ENCODE measurements at places on chromosomes 6 and 20. TPM values are rescaled to one million over a fixed set of nuclear protein-coding genes. Genes with fewer than 3 reads are reported as not detected.

The PREP gene
- 48.8 TPM for polyA plus RNA-seq

The PSORS1C1 gene
- 7.8 TPM for polyA plus RNA-seq

The PRR18 gene
- 0.68 TPM for polyA plus RNA-seq

GRCh38 chr6:154071711-154072110 lies 32.7 kb downstream of the OPRM1 start:
- no peak for DNase-seq
- no peaks in the 10 kb centered on the region for H3K27me3 ChIP-seq
- H3K4me1 ChIP-seq = no peaks in the 10 kb centered on the region

DNA sequence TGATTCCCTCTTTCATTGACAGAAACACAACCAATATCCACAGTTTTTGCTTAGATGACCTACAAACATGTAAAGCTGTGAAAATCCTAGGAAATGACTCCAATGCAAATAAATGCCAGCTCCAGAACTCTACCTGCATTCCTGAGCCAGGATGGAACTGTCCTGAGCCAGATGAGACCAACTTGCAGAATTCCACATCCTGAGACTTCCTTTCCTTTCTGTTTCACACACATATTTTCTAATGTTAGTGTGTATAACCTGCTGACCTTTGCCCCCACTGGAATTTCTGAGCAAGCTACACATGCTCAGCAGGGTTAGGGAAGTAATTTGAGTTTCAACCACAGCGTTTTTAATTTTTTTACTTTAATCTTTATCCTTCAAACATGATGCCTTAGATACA lies 69.6 kb upstream of the ADGRF1 start:
- no peaks in the 10 kb centered on the region for H3K4me1 ChIP-seq
- no peaks in the 10 kb centered on the region for H3K27me3 ChIP-seq
- DNase-seq = peak; percentile 77

DNA sequence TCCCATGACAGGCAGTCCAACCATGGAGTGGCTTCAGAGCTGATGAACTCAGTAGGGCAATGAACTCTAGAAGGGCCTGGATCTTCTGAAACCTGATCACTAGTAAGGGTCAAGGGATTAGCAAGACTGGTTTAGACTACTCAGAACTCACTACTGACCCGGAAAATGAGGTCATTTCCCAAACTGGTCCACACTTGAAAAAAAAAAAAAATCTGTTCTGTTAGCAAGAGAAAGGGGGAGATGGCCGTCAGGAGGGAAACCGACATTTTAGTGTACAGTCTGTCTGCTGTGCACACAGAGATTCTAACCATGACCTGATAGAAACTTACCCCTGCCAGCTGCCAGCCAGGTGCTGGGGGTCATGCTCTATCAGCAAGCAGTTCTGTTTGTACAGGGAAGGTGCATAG lies 262.4 kb upstream of the AGPAT4 start:
- no peak overlapping the region for H3K4me3 ChIP-seq
- H3K27ac ChIP-seq = no peak overlapping the region
- H3K27me3 ChIP-seq = no peaks in the 10 kb centered on the region
- no peak for DNase-seq

GRCh38 chr6:170203212-170203611 lies 87.7 kb downstream of the DLL1 start:
- H3K36me3 ChIP-seq = no peaks in the 10 kb centered on the region
- H3K4me3 ChIP-seq = no peak overlapping the region
- no peaks in the 10 kb centered on the region for H3K27me3 ChIP-seq
- H3K4me1 ChIP-seq = no peaks in the 10 kb centered on the region

DNA sequence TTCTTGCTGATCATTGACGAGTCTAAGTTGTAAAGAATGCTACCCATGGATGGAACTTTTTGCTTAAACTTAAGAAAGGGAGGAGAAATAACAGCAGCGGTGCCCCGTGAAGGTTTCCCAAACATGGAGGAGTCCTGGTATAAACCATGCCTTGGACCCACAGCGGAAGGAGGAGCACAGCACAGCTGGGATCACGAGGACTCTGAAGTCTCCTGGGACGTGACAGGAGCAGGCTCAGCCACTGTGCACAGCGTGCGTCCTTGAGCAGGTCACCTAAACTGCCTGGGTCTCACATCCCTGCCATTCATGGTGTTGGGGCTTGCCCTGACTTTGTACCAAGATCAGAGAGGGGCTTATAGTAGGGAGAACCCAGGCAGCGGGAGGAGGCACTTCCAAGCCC lies 56.1 kb upstream of the UNC93A start:
- H3K36me3 ChIP-seq = no peaks in the 10 kb centered on the region
- peaks cover 30% of the 10 kb centered on the region for H3K4me1 ChIP-seq
- no peaks in the 10 kb centered on the region for H3K27me3 ChIP-seq
- H3K27ac ChIP-seq = no peak overlapping the region
- H3K4me3 ChIP-seq = no peak overlapping the region

DNA sequence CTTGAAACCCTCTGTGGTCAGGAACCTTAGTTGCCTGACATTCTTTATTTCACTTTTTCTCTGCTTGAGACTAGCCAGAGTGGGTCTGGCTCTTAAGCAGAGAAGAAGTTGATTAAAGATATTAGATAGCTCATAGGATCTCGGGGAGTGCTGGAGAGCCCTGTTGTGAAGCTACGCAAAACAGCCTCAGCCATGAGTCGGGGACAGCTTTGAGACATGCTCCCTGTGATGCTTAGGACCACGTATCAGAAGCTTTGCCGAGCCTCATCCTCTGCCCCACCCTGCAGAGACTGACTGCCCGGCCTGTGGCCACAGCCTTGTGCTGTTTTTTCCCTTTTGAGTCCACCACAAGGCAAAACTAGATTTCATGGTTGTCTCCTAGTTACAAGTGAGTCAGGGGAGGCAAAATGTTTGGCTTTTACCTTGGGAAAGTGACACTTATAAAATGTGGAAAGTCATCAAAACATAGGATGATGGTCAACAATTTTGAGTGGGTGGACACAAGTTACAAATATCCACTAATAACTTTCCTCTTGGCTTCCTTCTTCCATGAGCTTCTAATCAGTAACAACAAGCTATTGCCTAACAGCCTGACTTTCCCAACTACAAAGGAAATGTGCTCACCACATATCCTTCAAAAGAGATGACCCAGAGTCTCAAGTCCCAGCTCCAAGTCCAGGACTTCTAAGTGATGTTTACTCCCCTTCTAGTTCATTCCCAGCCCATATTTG lies 108.4 kb downstream of the JAG1 start:
- peak overlapping the region; percentile 17 for H3K27ac ChIP-seq
- no peaks in the 10 kb centered on the region for H3K4me1 ChIP-seq
- no peak overlapping the region for H3K4me3 ChIP-seq

GRCh38 chr6:63742060-63742459 lies 106.5 kb downstream of the PHF3 start:
- no peak overlapping the region for H3K4me3 ChIP-seq
- no peak overlapping the region for H3K27ac ChIP-seq
- peak; percentile 19 for DNase-seq
- H3K27me3 ChIP-seq = no peaks in the 10 kb centered on the region
- H3K36me3 ChIP-seq = no peaks in the 10 kb centered on the region
- no peaks in the 10 kb centered on the region for H3K4me1 ChIP-seq

- H3K4me3 ChIP-seq = no peak overlapping the region
- H3K4me1 ChIP-seq = no peaks in the 10 kb centered on the region
- no peak for DNase-seq
- no peaks in the 10 kb centered on the region for H3K36me3 ChIP-seq
- no peaks in the 10 kb centered on the region for H3K27me3 ChIP-seq
Observed at GRCh38 chr20:14744723-14745122, 407.3 kb upstream of the FLRT3 start.

GRCh38 chr6:33156561-33156960 lies 35.7 kb downstream of the COL11A2 start:
- peaks cover 6% of the 10 kb centered on the region for H3K4me1 ChIP-seq
- H3K27ac ChIP-seq = no peak overlapping the region
- H3K27me3 ChIP-seq = no peaks in the 10 kb centered on the region

DNA sequence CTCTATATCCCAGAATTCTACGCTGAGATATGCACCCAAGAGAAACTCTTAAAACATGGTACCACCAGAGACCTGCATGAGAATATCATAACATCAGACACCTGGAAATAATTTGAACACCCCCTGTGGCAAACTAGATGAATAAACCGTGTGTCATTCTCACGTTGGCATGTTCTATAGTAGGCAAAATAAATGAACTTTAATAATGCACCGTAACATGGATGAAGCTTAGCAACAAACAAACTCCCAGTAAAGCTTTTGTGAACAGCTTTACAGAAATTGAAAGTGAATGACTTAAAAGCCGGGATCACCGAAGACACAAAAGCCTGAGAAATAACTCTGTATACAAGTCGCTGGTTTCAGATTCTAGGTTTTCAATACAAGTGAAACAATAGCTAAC lies 1166.8 kb upstream of the CITED2 start:
- H3K4me3 ChIP-seq = no peak overlapping the region
- no peak overlapping the region for H3K27ac ChIP-seq
- H3K27me3 ChIP-seq = no peaks in the 10 kb centered on the region
- H3K4me1 ChIP-seq = no peaks in the 10 kb centered on the region
- DNase-seq = no peak

GRCh38 chr20:1131354-1131753 lies 13.0 kb downstream of the PSMF1 start:
- H3K27me3 ChIP-seq = no peaks in the 10 kb centered on the region
- H3K27ac ChIP-seq = no peak overlapping the region
- no peak overlapping the region for H3K4me3 ChIP-seq
- DNase-seq = no peak

GRCh38 chr6:34031625-34032383 lies 114.1 kb downstream of the GRM4 start:
- no peak overlapping the region for H3K4me3 ChIP-seq

Data from small intestine (tissue), 16 donors.